NCI-H1092 treated with DMSO at 0.1 percent for 48 hours (cell line): ENCODE measurements at places on chromosomes 12 and 14.

DNA sequence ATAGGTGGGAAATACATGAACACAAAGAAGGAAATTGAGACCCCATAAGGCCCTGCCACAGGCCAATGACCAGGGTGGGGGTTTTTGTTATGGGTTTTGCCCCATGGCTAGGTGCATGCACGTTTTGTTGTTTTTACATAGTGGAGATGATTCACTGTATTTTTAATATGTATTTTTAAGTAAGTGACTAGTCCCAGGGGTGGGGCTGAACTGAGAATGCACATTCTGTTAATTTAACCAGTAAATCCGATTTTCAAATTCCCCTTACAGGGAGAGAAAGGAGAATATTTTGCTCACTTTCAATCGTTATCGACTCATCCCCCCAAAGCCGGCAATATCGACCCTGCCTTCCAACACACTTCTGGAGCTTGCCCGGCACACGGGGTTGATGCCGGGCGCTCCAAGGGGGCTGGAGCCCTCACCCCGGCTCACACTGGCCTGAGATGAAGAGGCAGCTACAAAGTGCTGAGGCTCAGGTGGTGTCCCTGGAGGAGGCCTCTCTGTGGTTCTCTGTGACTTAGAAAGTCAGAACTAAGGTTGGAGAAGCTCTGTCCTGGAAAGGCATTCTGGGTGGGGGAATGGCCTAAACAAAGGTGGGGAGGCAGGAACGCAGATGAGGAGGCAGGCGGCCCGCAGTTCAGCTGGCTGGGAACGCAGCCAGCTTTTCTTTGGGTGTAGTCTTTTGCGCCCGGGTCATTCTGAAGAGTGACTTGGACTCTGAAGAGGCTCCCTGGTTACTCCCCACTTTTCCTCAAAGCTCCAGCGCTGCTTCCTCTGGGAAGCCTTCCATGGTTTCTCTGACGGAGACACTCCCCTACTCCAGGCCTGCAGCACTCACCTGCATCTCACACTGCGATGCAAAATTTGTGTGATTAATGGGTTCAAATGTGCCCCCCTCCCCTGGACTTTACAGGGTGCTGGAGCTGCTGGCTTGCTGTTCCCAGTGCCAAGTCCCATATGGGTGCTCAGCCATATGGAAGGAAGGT is 50.7 kb upstream of the DLK1 start:
- DNase-seq = no peak

GRCh38 chr12:124150168-124150567 is 144.7 kb upstream of the RFLNA start:
- DNase-seq = no peak

DNA sequence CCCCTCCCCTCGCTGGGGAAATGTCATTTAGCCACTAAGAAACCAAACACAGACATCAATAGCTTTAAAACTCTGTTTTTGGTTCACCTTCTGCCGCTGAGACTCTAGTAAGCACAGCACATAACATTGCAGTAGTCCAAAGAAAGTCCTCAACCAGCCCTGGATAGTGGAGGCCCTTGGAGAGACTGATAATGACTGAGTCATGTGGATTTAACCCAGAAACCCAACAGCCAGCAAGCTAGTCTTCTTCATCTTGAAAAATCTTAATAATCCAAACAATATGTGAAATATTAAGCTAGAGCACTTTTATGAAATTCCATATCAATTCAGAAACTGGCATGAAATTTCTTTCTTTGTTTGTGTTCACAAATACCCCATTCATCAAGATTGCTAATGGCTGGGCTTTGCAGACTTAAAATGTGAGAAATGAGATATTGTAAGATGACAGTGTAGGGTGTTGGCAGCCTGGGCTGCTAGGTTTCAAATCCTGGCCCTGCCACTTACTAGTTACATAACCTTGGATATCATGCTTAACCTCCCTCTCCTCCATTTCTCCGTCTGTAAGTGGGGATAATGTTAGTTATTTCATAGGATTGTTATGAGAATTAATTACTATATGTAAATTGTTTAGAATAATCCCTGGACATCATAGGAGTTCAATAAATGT is 40.1 kb downstream of the RERG start:
- DNase-seq = no peak

GRCh38 chr12:27564612-27565213 is 40.7 kb downstream of the PPFIBP1 start:
- no peak for DNase-seq

GRCh38 chr12:104929977-104930376 is 28.1 kb downstream of the SLC41A2 start:
- no peak for DNase-seq

DNA sequence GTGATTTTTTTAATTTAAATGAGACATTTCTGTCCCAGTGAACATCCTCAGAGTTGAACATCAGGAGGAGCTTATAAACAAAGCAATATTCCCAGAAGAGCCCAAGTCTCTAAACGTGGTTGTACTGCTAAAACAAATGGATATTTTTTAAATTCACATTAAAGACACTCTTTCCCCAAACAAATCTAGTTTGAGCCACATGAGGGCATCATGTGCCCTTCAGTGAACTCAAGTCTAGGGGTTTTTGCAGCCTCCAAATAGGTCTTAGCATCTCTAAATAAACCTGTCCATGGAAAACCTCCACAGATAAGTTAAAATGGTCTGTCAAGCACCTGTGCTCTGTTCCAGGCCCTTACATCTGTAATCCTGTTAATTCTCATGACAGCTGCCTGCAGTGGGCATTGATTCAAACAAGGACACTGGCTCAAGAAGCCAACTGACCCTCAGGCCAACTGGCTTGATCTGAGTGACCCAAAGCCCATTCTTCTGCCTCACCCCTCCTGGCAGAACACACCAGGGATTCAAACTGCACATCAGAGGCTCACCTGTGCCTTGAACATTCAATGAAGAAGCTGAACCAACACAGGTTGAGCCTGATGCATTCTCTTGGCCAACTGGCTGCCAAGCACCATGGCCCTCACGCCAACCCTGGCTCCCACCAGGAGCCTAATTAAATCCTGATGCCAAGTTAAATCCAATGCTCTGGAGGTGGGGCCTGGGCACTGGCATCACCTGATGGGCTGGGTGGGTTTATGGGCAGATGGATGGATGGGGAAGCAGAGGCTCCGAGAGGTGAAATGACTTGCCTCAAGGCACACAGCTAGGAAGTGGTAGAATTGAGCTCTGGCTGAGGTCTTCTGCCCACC is 8.6 kb downstream of the ISCU start:
- peak; percentile 5 for DNase-seq

DNA sequence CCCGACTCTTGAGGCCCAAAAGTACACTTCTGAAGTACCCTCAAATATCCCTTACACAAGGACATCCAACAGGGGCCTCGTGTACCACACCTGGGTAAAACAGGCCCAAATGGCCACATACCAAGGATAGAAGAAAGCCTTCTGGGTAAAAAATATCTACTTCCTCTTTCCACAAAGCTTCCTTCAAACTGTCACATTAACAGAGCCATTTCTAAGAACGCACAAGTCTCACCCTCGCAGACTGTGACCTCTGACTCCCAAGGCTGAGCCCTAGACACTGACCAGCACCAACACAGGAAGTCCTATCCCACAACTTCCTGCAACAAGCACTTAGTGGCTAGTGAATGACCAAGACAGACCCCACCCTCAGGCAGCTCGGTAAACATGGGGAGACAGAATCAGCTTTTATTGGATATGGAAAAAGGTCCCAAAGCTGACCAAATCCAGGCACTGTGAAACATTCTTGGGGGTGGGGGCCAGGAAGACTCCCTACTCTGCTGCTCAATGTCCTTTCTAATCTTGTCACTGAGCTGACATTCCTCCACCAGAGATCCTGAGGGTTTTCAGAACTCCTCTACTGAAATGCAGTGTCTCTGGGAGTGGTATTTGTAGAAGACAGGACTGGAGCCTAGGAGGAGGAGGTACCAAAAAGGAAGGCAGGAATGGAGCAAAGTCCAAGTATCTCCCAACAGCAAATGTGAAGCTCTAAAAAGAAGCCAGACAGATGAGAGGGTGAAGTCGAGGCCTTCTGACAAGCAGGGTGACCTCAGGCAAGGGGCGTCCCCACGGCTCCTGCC is 15.9 kb downstream of the KCTD10 start:
- no peak for DNase-seq

DNA sequence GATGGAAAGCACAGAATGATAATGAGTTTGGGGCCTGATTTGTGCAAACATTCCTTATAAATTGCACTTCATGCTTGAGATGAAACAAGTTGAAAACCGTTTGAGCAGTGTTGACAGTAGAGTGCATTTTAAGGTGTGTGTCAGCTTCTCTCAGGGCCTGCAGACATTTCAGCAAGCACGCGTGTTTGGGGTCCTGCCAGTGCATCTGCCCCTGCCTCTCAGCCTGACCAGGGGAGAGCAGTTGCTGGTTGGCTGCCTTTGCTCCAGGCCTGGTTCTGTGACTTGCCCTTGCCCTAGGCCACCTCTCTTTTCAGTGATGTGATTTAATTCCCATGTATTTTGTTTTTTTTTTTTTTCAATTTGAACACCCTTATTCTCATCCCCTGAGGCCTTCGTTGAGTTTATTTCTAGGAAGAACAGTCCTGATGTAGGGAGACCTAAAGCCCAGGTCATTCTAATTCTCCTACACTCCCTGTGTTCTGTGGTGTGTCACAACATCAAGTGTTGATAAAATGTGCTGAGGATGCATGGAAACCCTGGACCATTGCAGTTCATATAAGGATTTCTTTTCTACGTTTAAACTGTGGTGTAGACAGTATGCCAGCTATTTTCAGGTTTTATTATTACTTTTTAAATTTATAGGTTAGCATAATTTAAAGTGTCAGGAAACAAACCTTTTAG is 40.1 kb upstream of the AMN start:
- no peak for DNase-seq

- DNase-seq = peak; percentile 64
Measured at GRCh38 chr14:93132472-93133065, 16.8 kb upstream of the ITPK1 start.

GRCh38 chr14:61347826-61348443 is 26.6 kb downstream of the PRKCH start:
- no peak for DNase-seq

DNA sequence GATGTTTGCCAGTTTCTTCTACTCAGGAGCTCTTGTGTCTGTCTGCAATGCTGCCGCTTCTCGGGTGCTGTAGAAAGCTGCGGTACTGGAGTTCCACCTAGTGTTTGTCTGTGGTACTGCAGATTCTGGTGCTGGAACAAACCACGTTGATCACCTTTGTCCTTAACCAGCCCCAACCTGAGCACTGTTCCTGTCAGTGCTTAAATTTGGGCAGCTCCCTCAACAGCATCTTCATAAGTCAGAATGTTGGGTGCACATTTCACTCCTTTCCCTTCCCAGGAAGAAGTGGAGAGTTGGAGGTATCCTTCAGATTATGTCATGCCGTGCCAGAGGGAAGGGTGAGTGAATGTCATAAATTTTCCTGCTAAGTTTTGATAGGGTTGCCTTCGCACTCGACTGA is 48.7 kb upstream of the LALBA start:
- DNase-seq = peak; percentile 59

GRCh38 chr12:25100194-25101091 is 94.5 kb downstream of the DNAI7 start:
- no peak for DNase-seq

DNA sequence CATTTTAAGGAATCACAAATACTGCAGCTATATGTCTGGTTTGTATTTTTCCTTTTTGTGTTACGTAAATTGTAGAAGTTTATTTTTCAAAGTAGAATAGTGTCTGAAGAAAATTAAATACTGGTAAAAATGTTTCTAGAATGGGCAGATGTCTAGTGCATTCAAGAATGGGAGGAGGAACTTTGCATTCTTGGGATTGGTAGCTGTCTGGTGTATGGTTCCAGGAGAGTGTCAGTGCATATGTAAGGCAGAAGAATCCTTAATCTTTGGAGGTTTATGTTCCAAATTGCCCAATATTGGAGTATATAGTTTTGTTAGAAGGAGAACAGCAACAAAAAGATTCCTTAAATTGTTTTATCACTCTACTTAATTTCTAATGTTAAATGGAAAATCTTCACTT is 13.5 kb downstream of the PAPOLA start:
- DNase-seq = no peak

GRCh38 chr14:35879151-35879648 is 53.1 kb downstream of the BRMS1L start:
- no peak for DNase-seq

GRCh38 chr14:36827861-36828260 is 166.2 kb downstream of the PAX9 start:
- no peak for DNase-seq

- DNase-seq = no peak
Measured at GRCh38 chr12:108610336-108610815, 12.5 kb upstream of the TMEM119 start.

DNA sequence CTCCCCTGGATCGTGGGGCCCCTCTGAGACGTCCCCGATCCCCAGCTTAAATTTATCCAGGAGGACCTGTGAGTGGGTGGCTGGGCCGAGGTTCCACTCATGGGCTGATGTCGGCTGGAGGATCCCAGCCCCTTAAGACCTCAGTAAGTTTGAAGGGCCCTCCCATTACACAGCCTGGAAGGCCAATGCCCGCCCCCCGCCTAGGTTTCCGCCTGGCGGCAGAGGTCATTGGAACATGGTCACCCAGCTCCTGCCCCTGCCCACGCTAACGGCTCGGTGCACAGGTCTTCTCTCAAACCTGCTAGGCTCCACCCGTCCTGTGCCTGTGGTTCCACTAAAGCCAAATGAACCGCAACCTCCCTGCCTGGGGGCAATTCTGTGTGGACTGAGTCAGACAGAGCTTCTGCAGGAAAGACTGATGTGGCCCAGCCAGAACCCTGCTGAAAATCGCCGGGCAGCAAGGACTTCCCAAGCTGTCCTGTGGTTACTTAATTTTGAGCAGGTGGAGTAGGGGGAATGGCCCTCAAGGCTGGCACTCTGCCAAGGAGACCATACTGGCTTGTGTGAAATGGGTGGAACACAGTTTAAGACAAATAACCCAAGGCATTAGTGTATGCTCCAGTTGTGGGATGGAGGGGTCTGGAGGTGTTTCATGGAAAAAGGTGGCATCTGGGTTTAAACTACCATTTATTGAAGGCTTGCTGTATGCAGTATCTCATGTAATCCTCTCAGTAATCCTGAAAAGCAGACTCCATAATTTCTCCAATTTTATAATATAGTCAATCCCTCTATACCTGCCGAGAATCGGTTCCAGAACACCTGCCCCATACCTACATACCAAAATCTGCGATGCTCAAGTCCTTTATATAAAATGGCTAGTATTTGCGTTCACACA is 903 bp upstream of the NT5DC3 start:
- peak; percentile 21 for DNase-seq
